ENCODE measurements at places on chromosomes 16 and 17.
A peak's percentile ranks its signal among the peaks of the same experiment; 100 is the strongest.

- peak; percentile 30 for DNase-seq
Observed at GRCh38 chr17:69246726-69247375, 18.2 kb upstream of the ABCA10 start.

GRCh38 chr16:48025359-48025758, 130.4 kb downstream of the ABCC12 start:
- no peak for DNase-seq

- DNase-seq, result no peak
Observed at GRCh38 chr17:61310590-61310989, 89.1 kb upstream of the TBX2 start.

GRCh38 chr17:80792373-80792781, 199.3 kb upstream of the CHMP6 start:
- DNase-seq, result no peak

DNA sequence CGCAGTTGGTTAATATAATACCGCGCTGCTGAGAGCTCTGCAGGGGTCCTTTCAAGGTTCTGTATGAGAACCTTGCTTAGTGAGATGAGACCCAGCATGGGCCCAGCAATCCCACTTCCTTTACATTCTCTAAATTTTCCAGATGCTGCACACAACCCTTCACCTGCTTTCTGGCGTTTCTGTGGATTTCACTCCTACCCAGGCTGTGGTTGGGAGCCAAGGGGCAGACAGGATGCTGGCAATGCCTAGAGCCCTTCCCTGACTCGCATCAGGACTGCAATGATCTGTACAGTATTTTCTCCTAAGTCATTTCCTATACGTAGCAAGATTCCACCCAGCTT, 10.1 kb upstream of the PIPOX start:
- no peak for DNase-seq

DNA sequence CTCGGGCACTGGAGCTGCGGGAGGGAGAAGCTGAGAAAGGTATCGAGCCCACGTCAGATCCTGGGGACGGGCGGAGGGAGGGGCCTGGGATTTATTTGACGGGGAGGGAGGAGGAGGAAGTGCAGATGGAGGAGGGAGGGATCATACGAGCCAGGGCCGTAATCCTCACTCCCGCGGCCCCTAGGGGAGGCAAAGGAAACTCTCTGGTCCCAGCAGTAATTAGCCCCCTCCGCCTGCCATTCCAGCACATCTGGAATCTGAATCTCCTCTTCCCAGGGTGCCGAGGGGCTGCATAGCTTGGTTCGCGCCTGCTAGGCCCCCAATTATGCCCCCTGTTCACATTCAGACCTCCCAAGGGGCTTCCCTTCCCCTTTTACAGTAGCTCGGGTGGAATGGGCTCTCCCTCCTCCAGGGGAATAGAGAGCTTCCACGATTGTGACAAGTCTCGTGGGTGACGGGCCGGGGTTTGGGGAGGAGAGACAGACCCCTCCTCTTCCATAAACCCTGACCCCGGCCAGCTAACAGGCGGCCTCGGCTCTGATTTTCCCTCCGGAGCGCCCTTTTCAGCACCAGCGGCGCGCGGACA, at the start of gene SEZ6L2:
Gene SEZ6L2 (minus strand): TSS at position 35 of the 586 bp plus-strand sequence. CDS start 531 bp downstream, outside the sequence.
- DNase-seq, result peak; percentile 97

GRCh38 chr17:47956791-47957590, 692 bp downstream of the PRR15L start:
- no peak for DNase-seq

DNA sequence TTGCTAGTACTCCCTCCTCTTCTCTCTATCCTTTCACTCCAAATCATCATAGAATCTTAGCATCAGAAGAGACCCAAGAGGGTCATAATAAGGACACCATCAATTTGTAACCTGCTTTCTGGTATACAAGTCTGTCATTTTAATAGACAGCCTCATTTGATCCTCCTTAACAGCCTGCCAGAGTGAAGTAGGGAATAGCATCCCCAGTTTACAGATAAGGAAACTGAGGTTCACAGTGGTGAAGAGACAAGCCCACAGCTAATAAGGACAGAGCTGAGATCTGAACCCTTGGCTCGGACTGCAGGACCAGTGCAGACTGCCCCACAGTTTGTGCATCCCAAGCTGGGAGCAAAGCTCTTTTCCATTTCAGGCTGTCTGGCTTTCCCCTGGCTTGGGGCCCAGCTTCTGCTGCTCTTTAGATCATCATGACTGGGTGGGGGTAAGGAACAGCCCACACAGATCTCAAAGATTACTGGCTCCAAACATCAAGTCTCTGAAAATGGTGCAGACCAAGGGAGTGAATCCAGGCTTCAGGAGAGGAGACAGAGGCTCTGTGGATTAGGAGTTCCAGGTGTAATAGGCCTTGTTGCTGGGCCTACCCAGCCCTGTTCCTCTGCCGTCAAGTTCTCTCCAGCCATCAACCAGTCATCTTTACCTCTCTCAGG, 10.3 kb upstream of the IGFBP4 start:
- DNase-seq, result no peak

GRCh38 chr17:914561-914960, 65.0 kb downstream of the NXN start:
- no peak for DNase-seq

- peak; percentile 91 for DNase-seq
Observed at GRCh38 chr17:74569020-74570003, 2.0 kb upstream of the CD300H start.

- DNase-seq, result no peak
Observed at GRCh38 chr16:49855822-49856671, at the start of gene ZNF423. Gene ZNF423 (minus strand): TSS chr16:49856112. CDS start chr16:49855774, 338 bp downstream.

- DNase-seq, result peak; percentile 87
Observed at GRCh38 chr16:29811170-29811895, 660 bp upstream of the PRRT2 start.

- DNase-seq, result peak; percentile 17
Observed at GRCh38 chr17:66834919-66835454, at the start of gene CACNG5. Gene CACNG5 (plus strand): TSS chr17:66835117. CDS start chr17:66877333, 42,216 bp downstream.

DNA sequence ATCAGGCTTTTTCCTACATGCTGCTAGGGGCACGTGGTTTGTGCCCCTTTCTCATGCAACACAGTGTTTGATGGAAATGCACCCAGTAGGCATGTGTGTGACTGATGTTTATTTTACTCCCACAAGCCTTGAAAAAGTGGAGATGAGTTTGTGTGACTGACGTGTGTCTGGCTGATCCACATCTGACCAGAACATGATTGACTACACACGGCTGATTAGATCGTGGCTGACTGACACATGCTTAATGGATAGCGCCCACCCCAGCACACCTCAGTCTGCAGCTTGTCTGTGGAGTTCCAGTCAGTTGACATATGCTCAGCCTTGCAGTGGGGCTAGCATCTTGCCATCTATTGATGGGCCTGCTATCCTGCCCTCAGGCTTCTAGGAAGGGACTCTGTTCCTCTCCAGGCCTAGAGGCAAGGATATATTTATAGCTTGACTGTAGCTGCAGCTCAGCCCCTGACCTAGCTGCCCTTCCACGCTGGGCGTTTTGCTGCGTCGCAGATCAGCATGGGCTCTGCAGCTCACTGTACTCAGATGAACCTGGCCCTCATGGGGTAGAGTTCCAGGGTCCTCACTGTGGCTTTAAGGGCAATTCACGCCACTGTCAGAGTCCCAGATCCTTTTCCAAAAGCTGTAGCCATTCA, 112.3 kb downstream of the HS3ST2 start:
- no peak for DNase-seq

DNA sequence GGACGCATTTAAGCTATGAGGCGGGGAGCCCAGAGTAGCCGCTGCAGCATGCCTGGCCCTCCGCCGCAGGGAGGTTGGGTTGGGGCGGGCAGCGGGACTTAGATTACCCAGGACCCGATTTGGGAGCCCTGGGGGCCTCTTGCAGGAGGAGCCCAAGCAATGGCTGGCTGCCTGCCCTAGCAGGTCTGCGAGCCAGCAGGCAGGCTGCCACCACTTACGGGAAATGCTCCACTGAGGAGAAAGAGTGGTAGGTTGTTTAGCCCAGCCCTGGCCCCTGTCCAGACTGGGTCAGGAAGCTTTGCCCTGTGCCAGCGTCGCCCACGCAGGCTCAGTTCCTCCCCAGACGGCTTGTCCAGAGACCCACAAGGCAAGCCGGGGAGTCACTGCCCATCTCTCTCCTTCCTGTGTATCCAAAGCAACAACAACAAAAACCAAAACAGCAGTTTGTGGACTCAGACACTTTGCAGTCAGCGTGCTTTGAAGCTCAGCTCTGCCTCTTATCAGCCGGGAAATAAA, 10.3 kb upstream of the TVP23A start:
- peak; percentile 66 for DNase-seq

GRCh38 chr17:29726715-29727252, 104.1 kb upstream of the CORO6 start:
- DNase-seq, result no peak

GRCh38 chr16:30369938-30370455, 297 bp downstream of the TBC1D10B start:
- no peak for DNase-seq

GRCh38 chr17:48735062-48735351, 6.5 kb upstream of the HOXB13 start:
- no peak for DNase-seq

DNA sequence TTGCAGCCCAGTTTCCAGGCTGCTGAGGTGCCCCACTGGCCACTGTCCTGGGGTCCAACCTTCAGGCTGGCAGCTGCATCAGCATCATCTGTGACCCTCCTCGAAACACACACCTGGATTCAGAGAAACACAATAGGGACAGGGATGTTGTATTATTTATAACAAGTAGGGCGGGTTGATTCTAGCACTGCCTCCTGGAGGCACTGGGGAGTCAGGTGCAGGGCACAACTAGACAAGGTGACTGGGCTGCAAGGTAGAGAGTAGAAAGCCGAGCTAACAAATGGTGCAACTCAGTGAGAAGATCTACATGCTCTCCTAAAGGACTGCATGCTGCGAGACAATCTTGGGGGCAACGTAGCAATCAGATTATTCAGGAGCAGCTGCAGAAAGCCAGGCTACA, 317.3 kb downstream of the SLC39A11 start:
- no peak for DNase-seq

DNA sequence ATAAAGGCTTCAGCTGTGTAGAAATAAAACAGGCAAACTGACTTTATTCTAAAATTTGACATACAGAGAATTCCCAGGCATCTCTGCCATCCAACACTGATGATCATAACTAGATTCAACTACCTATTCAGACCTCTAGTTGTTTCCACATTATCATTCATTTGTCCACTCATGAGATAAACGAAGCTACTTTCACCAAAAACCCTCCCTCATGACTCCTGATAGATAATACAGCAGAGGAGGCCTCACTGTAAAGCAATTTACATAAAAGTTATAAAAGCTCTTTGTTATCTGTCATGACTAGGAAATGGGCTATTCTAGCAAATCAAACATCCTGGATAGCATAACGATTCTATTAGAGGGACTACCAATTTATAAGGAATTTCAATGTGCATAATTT, 19.6 kb upstream of the RFFL start:
- no peak for DNase-seq

DNA sequence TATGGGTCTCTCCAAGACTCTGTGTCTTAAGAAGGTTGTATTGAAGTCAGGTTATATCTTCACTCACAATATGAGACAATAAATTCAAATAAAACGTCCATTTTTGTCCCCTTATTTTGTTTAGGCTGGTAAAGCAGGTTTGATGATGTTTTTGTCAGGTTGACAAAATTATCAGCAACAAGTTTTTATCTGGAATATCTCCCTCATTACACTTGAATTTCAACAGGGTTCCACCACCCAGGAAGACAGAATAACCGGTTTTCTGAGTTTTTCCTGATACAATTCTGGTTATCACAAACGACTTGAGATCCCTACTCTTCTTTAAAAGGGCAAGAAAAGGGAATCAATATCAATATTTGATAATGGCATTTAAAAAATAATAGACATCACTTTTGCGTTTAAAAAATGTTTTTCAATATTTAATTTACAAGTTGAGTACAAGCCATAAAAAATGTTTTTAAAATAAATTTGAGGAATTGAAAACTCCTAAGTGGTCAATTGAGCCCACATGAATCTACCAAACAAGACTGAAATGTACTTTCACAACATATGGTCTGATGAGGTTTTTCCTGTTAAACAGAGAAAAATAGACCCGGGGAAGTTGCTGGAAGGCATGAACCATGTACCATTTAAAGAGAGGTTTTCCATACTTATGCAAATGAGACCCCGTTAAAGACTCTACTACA, 1.4 kb upstream of the ATP6V0A1 start:
- DNase-seq, result no peak

DNA sequence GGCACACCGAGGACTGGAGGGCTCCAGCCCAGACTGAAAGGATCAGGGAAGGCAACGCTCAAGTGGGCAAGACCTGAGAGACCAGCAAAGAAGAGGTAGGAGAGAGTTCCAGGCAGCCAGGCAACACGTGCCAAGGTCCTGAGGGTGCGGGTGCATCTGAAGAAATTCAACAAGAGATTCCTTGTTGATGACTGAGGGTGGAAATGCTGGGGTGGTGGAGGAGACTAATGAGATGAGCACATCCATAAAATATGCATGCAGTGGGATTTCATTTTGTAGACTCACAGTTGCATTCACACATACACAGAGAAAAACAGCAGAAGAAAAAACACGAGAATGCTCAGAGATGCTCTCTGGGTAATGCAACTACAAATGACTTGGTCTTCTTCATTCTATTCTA, 154.8 kb upstream of the FOXF1 start:
- peak; percentile 20 for DNase-seq

DNA sequence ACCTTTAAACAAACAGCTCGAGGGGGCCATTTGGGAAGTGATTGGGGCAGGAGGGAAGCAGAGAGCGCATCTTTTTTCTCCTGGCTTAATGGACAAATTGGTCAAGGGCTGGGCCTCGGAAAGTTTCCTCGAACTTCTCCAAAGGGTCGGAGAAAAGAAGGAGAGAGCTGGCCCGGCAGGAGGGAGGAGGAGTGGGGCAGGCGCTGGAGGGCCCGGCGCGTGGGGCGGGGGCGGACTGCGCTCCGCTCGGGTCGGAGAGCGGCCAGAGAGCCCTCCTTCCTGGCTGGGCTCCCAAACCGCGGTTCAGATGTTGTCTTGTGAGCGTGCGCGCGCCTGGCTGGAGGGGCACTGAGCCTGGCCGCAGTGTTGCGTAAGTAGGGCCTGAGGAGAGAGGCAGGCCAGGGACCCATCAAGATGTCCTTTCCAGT, 1.2 kb downstream of the MMP2 start:
- no peak for DNase-seq

GRCh38 chr16:11476676-11477075, 110.0 kb downstream of the LITAF start:
- DNase-seq, result no peak

- no peak for DNase-seq
Observed at GRCh38 chr17:51850201-51850600, 308.3 kb downstream of the CA10 start.

GRCh38 chr17:64340557-64340956, 50.1 kb downstream of the PECAM1 start:
- DNase-seq, result no peak

DNA sequence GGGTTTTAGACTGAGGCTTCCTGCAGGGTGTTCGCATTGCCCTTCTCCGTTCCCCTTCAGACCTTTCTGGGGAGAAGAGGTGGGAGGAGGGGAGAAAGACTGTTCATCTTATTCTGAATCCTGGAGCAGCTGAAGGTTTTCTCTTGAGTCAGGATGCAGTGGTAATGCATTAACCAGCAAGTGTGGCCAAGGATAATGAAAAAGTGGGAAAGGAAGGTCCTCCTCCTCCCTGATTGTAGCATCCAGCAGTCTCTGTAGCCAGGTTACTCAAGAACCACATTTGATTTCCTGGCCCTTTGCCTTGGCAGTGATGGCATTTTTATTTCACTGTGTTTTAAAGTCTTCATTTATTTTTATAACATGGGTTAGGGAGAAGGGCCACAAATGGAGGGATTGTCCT, 59.1 kb downstream of the CYLD start:
- no peak for DNase-seq
